ENCODE measurements at places on chromosomes 5 and 9.

GRCh38 chr5:154782812-154783592, 27.8 kb downstream of the LARP1 start:
- DNase-seq, result no peak

- no peak for DNase-seq
Measured at GRCh38 chr9:127135056-127135745, 12.8 kb upstream of the ANGPTL2 start.

DNA sequence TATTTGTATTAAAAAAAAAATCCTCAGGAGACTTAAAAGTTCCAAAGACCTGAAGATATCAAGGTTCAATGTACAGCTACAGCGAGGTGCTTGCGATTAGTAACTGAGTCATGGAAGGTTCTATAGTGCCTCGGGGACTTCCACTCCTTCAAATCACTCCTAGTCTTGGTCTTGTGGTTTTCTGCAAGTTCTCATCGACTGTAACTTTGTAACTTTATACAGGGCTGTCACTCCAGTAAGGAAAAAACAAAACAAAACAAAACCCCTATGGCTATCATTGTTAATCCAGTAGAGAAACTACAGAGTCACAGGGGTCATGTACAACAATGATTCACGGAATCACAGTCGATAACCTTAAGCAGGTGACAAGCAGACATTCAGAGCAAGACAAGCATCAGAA, 39.8 kb upstream of the SELENOP start:
- no peak for DNase-seq

DNA sequence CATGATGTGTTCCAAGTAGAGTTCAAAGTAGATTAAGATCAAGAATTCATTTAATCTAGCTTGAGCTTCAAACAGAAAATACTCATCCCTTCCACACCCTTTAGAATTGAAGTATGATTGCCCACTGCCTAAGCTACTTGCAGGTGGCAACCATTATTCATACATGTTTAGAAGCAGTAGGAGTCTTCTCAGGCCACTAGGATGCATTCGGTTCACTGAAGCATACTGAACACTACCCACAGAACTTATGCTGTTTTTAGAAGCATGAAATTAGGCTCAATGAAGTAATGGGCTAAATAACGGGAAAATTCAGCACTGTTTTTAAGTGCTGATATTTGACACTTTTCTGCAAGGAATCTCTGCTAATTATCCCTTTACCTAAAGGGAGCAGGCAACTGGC, 263.4 kb downstream of the DEPDC1B start:
- DNase-seq, result no peak

- DNase-seq, result peak; percentile 39
Measured at GRCh38 chr5:157308836-157309465, 43.0 kb downstream of the CYFIP2 start.

GRCh38 chr9:101397746-101398067, 711 bp downstream of the MRPL50 start:
- no peak for DNase-seq

DNA sequence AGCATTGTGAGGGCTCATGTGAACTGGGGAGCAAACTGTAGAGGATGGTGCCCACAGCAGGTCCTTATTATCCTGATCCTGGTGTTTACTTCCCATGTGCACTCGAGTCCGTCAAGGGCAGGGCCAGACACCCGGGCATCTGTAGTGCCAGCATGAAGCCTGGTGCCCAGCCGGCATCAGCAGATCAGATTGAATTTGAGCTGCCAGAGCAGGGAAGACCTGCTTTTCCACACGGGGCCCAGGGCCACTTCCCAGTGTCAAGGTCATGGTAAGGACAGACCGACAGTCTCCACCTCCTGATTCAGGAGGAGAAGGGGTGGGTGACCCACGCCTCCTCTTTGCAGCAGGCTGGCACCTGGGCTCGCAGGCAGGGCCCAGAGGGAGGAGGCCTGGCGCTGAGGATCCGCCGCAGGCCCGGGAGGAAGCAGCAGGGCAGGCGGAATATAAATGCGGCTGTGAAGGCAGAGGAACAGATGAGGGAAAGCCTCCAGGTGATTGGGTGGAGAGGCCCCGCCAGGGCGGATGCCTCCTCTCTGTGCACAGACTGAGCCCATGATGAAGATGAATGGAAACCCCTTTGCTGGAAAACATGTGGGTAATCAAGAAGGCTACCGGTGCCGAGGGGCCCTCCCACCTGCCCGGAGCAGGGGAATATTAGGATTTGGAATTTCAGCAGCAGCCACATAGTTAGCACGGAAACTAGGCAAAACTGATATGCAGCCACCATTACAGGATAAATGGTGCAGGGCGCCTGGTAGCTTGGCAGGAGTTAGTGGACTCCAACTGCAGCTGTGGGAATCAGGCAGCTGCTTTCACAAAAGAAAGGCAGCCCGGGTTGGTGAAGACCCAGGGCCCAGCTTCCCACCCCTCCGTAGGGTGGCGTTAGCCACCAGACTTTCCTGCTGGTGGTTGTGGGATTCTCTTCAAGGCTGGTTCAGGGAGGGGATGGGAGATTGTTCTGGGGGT, 114.9 kb downstream of the GAPVD1 start:
- no peak for DNase-seq

DNA sequence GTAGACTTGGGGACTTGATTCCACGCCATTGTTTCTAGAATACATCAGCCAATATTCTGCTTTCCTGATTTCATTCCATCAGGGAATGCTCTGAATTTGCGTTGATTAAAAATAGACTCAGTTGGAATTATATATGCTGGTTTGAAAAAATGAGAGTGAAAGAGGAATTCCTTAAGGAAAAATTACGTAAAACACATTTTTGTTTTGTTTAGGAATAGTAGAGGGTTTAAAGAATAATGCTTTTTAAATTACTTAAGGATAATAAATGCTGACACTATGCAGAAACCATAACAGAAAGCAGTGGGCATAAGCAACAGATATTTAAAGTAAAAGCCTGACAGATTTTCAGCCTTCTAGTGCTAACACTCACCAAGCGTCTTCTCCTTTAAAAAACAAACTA, 235.0 kb downstream of the ADAMTS6 start:
- DNase-seq, result no peak

- peak; percentile 59 for DNase-seq
Measured at GRCh38 chr5:151406322-151406947, 41.0 kb upstream of the SLC36A1 start.

GRCh38 chr9:133493845-133494540, 15.1 kb upstream of the SLC2A6 start:
- no peak for DNase-seq

DNA sequence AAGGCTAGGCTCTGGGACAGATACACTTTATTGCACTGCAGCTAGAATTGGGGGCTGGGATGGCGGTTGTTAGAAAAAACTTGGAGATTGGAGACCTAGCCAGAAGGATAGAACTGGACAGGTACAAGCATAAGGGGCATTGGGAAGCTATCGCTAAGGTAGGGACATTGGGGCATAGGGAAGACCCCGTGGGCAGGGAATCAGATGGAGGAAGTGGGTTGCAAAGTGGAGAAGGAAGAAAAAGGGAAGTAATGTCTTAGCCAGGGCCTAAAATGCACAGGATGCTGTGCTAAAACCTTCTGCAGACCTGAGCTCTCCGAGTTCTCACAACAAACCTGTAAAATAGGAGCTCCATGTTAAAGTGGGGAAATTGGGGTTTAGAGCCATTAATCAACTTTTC, 178.2 kb downstream of the ZDHHC21 start:
- DNase-seq, result peak; percentile 6

DNA sequence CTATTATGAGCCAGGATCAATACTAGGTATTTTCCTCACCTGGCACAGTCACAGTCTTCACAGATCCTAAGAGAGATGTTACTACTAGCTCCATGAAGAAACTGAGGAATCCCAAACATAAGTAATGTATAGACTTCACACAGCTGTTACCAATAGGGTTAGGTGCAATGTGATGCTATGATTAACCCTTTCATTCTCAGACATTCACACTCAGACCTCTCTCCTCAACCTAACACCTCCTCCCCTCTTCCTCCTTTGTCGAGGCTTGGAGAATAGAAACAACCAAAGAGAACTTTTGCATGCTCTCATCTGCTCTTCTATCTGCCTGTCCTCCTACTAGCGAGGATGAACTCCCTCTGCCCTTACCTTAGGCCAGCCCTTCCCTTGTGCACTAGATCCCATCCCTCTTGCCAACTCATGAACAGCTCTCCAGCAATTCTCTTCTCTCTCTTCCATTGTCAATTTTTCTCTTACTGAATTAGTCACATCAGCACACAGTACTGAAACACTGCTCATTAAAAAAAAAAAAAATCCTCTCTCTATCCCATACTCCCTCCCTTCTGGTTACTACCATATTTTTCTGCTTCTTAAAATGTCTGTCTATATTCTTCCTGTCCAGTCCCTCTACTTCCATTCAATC, 47.7 kb downstream of the MAPKAP1 start:
- no peak for DNase-seq

- no peak for DNase-seq
Measured at GRCh38 chr5:155089643-155090042, 76.1 kb downstream of the KIF4B start.

DNA sequence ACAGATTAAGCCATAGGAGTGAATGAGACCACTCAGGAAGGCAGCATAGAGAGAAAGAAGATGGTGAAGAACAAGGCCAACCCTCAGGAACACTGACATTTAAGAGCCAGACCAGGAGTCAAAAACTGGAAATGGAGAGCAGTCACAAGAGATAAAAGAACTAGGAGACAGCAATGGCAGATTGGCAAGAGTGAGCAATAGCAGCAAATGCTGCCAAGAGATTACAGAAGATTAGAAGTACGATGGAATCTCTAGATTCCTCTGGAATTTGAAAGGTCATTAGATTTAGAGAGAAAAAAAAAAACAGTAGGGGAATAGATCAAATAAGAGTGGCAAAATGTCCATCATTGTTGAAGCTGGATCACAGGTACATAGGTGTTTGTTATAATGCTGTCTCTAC, 73.4 kb upstream of the SLC44A1 start:
- DNase-seq, result no peak

- DNase-seq, result no peak
Measured at GRCh38 chr5:105872569-105873270, 1798.0 kb downstream of the EFNA5 start.

DNA sequence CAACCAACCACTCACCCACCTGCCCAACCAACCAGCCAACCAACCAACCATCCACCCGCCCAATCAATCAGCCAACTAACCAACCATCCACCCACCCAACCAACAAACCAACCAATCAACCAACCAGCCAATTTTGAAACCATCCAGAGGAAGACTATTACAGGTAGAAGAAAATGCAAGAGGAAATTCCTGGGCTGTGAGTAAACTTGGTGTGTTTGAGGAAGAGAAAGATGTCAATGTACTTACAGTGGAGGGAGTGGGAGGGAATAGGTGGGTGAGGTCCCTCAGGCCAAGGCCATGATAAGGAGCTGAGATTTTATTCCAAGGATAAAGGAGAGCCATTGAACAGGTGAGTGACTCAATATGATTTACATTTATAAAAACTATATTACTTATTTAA, 30.4 kb downstream of the C9orf57 start:
- DNase-seq, result no peak

GRCh38 chr5:36635721-36636390, 29.4 kb downstream of the SLC1A3 start:
- no peak for DNase-seq

GRCh38 chr9:122377241-122378164, 6.7 kb downstream of the PTGS1 start:
- DNase-seq, result peak; percentile 81

GRCh38 chr9:116103976-116104820, 49.4 kb upstream of the PAPPA start:
- no peak for DNase-seq

GRCh38 chr5:1737790-1738405, 61.7 kb downstream of the MRPL36 start:
- peak; percentile 54 for DNase-seq
